ENCODE measurements at places on chromosomes 2 and 18.
A peak's percentile ranks its signal among the peaks of the same experiment; 100 is the strongest.

DNA sequence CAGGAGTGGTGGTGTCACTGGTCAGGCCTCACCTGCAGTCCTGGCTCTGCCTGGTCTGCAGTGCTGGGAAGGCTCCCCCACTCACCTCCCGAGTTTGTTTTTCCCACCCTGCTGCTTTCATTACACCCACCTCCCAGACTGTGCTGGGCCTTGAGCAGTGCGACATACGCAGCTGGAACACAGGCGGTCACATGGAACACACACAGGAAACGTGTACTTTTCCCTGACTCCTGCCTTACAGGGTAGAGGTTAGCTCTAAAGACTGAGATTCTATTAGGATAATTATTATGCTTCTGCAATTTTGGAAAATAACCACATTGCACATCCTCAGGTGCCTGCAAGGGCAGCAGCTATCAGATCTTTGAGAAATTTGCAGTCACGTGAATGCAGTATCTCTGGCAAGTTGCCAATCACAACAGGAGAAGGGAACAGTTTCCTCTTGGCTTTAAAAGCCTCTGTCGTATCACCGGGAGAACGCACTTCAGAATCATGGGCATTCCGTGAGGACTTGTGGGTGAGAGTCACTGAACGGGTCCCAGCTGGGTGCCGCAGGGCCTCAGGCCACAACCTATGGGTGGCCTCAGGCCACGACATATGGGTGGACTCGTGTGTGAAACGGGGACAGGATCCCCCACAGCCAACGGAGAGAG is 136.5 kb downstream of the ZNF236 start:
- peak; percentile 77 for DNase-seq

DNA sequence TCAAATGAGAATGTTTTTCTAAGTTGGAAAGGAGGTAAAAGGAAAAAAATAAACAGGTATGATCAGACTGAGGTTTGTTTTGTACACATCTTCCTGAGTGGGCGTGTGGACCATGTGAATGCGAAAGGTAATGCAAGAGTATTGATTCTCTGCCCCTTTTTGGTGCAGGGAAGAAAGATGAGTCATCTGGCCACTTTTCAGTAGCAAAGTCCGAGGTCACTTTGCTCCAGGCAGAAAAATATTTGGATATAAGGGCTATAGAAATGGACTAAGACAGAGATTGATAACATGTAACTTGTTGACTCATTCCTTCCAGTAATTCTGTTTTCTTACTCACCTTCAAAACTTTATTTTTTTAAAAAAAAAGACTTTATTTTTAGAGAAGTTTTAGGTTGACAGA is 130.5 kb downstream of the DSEL start:
- no peak for DNase-seq

- DNase-seq, result no peak
These were observed 32.3 kb downstream of the CWC22 start for GRCh38 chr2:179974761-179975160.

DNA sequence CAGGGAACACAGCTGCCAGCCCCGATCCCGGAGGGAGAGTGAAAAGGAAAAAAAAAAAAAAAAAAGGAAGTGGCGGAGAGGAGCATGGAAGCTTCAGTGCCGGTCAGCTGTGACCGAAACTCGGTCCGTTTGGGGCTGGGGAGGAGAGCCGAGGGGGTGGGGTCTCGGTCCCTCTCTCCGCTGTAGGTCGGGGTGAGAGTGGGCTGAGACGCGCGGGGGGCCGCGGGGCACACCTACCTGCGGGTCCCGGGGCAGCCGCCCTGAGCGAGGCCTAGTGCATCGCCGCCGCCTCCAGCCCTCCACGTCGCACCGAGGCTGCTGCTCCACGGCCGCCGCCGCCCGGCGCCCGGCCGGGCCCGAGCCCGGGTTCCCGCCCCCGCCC is 536 bp downstream of the VPS54 start:
- peak; percentile 63 for DNase-seq

GRCh38 chr2:214902286-214902685 is 92.8 kb upstream of the BARD1 start:
- peak; percentile 87 for DNase-seq

GRCh38 chr2:54669677-54670484 is 53.6 kb upstream of the EML6 start:
- DNase-seq, result no peak

DNA sequence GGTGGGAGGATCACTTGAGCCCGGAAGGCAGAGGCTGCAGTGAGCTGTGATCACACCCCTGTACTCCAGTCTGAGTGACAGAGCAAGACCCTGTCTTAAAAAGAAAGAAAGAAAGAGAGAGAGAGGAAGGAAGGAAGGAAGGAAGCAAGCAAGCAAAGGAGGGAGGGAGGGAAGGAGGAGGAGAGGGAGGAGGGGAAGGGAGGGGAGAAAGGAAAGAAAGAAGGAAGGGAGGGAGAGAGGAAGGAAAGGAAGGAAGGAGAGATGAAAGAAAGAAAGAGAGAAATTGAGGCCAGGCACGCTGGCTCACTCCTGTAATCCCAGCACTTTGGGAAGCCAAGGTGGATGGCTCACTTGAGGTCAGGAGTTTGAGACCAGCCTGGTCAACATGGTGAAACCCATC is 2.3 kb upstream of the NCKAP1 start:
- no peak for DNase-seq

GRCh38 chr2:163419000-163419830 is 316.6 kb downstream of the FIGN start:
- DNase-seq, result no peak

GRCh38 chr2:218860950-218861381 is 1.4 kb downstream of the WNT6 start:
- DNase-seq, result peak; percentile 92

- DNase-seq, result no peak
These were observed 296.5 kb downstream of the NOL4 start for GRCh38 chr18:33928231-33928630.

GRCh38 chr2:53058526-53058925 is 709.1 kb upstream of the CHAC2 start:
- no peak for DNase-seq

GRCh38 chr2:216908300-216908699 is 48.4 kb upstream of the TNP1 start:
- DNase-seq, result peak; percentile 91

DNA sequence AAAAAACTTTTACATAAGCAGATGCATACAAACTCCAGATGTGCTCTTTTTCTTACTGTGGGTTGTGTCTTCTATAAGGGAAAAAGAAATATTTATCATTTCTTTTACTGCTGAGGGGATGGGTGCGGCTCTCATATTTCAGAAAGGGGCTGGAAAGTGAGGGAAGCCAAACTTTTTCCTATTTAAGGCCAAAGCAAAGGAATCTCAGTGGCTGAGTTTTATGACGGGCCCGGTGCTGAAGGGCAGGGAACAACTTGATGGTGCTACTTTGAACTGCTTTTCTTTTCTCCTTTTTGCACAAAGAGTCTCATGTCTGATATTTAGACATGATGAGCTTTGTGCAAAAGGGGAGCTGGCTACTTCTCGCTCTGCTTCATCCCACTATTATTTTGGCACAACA is at the start of gene COL3A1:
TSS of gene COL3A1 (plus strand) at position 210 of the 400 bp plus-strand sequence. CDS start at position 327, 117 bp downstream.
- no peak for DNase-seq

GRCh38 chr2:240822280-240822847 is 2.3 kb upstream of the KIF1A start:
- peak; percentile 90 for DNase-seq

DNA sequence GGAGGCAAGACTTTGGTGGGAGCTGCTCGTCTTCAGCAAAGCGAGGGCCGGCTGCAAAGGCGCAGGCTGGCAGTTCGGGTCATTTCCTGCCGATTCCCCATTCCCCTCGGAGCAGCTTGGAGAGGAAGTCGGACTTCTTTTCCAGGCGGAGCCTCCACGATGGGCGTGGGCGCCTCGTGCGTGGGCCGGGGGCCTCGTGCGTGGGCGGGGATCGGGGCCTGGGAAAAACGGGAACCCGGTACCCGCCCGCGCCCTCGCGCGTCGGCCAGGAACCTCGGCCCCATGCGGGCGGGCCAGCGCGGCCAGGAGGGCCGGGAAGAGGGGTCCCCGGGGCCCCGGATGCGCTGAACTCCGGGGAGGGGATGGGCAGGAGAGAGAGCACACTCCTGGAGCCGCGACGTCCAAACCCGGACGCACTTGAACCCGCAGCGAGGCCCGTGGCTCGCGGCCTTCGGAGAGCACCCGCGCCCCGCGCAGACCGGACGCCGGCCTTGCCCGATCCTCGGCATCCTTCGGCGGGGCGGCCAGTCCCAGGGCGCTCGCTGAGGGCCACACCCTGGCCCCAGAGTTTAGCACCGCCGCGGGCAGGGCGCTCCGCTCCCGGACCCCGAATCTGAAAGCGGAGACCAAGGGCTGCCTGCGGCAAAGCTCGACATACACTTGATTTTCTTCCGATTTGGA is 368.4 kb downstream of the MTX2 start:
- DNase-seq, result peak; percentile 78

DNA sequence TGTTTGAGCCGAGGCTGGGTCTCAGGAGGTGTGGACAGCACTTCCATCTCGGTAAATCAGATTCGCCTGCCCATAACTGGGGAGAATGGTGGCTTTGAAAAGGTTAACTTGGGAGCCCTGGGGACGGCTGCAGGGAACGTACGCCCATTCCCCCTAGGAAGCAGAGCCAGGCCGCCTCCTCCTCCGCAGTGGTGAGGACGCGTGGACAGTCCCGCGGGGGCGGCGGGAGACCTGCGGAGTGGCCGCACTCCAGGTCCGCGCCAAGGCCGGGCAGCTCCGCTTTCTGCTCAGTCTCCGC is 845 bp upstream of the MYCN start:
- DNase-seq, result no peak

DNA sequence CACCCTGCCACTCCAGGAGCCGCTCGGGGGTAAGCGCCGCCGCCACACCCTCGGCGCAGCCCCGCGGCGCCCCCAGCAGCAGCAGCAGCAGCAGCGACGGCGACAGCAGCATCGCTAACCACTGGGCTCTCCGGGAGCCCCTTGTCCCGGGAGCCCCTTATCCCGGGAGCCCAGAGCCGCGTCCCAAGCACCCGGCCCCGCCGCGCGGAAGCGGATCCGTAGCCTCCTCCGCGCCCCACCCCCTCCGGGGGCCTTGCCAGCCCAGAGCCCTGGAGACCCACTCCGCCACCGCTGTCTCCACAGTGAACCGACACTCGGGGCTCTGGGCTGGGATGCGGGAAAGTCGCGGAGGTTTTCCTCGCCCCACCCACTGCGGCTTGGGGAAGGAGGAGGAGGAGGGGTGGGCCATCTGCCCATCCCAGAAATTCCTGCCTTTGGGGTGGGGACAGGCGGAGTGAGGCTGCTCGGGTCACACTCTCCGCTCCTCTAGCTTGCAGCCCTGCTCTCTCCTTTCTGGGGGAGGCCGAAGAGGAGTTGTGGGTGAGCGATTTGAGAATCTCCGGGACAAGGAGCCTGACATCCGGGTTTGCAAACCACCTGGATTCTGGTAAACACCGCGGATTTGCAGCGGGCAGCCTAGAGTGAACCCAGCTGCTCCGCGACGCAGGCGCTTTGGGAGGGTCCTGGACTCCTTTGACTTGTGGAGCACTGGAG is at the start of gene PLA2R1:
TSS of gene PLA2R1 (minus strand) at position 324 of the 714 bp plus-strand sequence. CDS start at position 112, 212 bp downstream.
- peak; percentile 35 for DNase-seq

DNA sequence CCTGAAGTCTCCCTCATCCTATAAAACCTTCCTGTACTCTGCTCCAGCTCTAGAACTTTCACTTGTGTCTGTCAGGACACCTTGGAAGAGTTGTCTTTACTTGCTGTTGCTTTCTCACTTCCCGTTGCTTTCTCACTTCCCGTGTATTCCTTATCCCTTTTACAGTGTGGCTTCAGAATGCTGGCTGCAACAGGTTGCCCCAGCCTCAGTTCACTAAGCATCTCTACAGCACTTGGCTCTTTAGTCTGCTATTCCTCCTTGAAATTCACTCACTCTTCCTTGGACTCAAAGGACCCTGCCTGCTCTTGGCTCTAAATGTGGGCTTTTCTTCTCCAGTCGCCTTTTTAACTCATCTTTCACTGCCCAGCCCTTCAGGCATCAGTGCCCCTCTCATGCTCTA is 162.5 kb upstream of the ALPP start:
- no peak for DNase-seq

DNA sequence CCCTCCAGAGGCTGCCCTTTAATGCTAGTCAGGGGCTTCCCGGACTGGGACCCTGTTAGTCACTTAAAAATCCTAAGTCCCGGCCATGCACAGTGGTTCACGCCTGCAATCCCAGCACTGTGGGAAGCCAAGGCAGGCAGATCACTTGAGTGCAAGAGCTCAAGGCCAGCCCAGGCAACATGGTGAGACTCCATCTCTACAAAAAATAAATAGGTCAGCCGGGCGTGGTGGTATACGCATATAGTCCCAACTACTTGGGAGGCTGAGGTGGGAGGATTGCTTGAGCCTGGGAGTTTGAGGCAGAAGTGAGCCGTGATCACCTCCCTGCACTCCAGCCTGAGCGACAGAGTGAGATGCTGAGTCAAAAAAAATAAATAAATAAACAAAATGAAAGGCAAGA is 17.2 kb upstream of the KCNG2 start:
- no peak for DNase-seq

- no peak for DNase-seq
These were observed 148.5 kb downstream of the MYT1L start for GRCh38 chr2:2182551-2183071.

DNA sequence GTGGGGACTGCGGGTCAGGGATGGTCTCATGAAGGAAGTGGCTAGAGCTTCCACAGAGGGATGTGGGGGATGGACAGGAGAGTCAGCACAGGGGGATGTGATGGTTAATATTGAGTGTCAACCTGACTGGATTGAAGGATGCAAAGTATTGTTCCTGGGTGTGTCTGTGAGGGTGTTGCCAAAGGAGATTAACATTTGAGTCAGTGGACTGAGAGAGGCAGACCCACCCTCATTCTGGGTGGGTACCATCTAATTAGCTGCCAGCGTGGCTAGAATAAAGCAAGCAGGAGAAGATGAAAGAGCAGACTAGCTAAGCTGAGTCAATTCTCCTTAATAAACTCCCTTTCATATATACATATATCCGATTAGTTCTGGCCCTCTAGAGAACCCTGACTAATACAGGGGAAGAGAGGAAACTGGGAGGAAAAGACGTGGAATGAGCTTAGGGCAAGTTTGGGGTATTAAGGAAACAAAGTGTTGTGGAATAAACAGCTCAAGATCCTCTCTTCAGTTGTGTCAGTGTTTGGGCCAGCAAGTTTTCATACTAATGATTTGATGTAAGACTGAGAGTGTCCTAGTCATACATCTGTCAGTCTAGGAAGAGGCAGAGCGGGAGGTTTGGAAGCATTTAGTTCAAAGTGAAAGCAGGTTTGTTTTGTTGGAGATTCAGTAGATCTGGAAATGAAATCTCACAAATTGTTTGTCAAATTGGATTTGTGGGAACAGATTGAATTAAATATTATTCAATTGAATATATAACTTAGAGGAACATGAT is 135.2 kb upstream of the NT5C1B start:
- no peak for DNase-seq

- DNase-seq, result no peak
These were observed 346.3 kb downstream of the LRATD1 start for GRCh38 chr2:14978845-14979244.

- no peak for DNase-seq
These were observed 36.5 kb downstream of the CFAP36 start for GRCh38 chr2:55555977-55556376.
